ENCODE measurements at places on chromosomes 11 and 22.

DNA sequence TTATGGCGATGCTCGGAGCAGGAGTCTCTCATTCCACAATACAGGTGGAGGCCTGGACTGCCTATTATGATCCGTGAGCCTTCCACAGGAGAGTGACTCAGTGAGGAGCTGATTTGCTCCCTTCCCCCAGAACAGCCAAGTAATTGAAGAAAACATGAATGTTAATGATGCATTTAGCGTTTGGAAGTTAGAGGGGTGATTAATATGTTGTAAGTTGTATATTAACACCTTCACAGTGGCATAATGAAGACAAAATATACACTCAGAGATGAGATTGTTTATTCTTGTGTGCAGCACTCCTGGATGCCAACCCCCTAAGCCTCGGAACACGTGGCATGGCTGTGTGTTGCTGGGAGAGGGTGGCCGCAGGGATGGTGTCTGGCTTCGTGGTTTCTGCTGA lies 98.6 kb downstream of the GRIK4 start:
- no peak for DNase-seq

- no peak for DNase-seq
These were observed 15.8 kb upstream of the ZC3H12C start for GRCh38 chr11:110077346-110077745.

DNA sequence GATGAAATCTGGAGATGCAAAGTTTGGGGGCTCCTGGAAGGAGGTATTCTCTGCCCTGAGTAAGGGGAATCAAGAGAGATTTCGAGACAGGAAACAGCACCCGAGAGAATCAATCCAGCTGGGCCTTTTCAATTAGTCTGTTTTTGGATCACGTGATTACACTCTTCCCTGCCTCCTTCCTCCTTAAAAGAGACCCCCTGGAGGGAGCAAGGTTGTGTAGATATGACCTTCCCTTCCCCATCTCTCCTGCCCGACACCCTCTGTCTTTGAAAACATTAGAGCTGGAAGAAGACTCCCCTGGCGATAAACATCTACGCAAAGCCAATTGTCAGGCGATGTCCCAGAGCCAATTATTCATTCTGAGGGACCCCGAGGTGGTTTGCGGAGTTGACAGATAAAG lies 407.9 kb downstream of the MIAT start:
- no peak for DNase-seq

DNA sequence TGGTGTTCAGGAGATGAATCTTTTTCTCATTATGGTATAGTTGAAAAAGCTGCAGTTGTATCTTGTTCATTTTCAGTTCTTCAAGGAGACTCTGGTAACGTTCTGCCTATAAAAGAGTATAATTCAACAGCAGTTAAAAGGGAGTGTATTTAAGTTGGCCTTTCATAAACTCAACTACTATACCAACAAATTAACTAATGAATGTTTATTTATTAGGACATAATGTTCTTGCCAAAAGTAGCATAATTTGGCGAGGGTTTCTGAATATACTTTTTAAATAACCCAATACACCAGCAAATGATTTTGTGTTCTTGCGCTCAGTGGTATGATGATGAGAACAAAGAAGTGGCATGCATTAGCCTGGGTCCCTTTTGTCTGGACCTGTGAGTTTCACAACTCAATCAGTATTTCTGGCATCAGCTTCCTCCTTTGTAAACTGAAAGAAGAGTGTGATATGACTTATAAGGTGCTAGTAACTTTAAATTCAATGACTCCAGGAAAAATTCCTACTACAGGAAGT lies 10.9 kb downstream of the SMC1B start:
- no peak for DNase-seq

- DNase-seq, result peak; percentile 35
These were observed 34.4 kb downstream of the BRD1 start for GRCh38 chr22:49793296-49793695.

DNA sequence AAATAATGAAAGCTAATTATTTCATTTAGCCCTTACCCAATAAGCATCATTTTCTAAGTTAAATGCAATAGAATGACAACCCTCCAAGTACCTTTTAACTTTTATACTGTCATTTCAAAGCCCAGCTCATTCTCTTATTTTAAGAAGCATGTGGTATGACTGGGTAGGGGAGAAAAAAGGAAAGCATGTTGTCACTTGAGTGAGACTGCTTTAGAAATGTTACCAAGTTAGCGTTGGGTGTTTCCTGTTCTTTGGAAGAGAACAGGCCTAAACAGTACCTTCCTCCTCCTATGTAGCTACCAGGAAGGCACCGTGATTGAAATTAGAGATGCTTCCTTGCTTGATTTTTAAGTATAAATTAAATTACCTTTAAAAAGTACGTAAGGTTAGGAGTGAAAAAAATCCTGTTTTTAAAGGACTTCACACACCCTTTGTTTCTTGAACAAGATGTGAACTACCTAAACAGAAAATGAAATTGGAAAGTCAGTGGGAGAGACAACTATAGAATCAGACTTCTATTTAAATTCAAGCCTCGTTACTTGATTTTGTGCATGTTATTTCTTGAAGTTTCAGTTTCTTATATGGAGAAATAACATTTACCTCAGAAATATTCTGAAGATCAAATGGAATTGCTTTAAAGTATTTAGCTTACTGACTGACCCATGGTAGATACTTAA lies 741 bp upstream of the CNTF start:
- no peak for DNase-seq

DNA sequence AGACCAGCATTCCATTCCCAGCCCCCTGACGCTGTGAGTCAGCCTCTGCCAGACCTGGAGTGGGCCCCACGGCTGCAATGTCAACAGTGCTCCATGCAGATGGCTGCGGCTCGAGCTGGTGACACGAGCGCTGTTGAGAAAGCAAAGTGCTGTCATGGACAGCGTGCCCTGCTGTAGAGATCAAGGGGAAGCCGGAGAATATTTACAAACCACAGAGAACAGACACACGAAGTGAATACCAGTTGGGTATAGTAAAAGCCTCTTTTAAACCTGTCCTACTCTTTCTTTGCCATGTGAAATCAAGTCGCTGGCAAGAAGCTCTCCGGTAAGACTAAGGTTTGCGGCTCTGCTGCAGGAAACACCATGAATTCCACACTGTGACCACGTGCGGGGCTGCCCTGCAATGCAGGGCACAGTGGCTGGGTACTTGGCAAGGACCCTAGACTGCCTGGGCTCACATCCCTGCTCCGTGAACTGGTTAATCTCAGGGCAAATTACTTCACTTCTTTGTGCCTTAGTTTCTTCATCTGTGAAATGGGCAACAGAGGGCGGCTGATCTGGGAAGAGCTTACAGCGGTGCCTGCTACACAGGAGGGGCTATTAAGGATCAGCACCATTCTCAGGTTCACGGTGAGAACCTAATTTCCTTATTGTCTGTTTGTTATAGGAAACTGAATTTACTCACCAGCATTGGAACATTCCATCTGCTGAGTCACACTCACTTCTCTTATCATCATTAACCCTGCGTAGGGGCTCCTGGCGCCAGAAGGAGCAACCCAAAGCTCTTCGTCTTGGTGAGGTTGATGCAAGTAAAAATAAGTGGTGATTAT lies 27.8 kb upstream of the ELFN2 start:
- DNase-seq, result no peak

DNA sequence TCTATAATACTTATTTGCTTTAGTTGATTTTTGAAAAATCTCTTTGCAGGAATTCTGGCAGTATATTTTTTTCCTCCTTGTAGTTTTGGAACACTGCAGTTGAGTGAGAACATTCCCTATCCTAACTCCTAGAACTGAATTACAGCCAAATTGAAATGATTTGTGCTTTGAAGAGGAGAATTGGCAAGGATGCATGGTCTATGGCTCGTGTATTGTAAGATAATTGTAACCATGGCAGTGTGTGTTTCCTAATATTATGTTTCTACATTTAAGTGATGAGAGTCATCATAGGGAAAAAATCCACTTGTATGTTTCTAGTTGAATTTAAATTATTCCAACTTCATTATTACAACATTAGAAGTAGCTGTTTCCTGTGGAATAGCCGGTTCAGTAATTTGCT lies 80.9 kb upstream of the MYO18B start:
- DNase-seq, result no peak

DNA sequence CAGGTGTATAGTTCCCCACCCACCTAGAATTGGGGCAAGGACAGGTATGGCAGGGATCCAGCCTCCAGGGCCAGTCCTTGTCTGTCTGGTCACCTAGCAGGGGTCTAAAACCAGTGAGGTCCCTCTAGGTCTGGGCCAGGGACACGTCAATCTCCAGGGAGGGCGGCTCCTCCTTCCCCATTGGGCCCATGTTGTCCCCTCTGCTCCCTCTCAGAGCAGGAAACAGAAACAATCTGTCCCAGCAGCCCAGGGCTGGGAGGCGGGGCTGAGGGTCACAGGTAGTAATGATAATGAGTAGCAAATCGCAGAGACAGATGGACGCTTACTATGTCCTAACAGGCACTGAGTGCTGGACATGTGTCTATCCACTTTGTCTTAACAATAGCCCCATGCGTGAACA lies 22.8 kb upstream of the SYT7 start:
- DNase-seq, result no peak

- DNase-seq, result no peak
These were observed 16.0 kb downstream of the TUBA8 start for GRCh38 chr22:18126606-18127005.

DNA sequence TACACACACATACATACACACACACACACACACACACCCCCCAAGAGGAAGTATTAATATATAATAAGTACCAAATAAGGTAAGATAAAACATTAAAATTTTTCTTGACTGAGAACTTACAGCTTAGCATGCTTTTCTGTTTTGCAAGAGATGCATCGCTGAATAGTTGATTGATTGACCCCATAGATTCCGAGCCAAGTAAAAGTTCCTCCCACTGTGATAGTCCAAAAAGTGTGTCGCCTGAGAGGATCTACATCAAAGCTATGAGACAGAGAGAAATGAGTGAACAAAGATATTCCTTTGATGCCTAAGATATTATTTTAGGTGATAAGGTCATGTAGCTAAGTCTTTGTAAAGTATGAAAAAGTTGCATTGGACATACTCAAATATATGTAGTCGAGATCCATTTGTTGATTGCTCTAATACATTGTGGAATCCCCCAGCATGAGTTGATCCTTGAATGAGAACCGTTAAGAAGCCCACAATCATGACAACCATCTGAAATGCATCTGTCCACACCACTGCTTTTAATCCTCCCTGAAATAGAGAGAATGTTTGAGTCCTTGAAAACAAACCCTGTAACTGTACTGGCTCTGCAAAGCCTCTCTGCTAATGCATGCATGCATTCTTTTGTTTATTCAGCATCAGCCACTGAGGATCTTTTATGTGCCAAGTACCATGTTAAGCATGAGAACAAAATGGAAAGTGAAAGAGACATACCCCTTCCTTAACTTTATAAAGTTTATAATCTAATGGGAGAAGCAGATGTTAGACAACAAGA lies 18.3 kb downstream of the SLC5A12 start:
- no peak for DNase-seq

DNA sequence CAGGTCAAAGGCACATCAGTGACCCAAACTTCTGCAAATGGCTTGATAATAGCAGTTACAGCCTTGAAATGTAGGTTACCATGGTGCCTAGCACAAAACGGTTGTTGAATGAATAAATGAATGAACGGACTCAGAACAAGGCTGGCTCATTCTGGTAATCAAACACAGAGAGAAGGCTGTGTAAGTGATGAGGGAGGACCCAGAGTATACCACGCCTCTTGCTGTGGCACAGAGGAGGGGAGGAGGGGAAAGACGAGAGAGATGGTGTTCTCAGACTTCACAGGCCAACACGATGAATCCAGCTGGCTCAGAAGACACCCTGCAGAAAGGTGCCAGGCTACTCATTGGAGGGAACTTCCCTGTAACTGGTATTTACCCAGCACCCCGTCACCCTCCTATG lies 38.3 kb downstream of the PC start:
- DNase-seq, result no peak

- no peak for DNase-seq
These were observed 1119.1 kb upstream of the TENM4 start for GRCh38 chr11:80559942-80560341.

DNA sequence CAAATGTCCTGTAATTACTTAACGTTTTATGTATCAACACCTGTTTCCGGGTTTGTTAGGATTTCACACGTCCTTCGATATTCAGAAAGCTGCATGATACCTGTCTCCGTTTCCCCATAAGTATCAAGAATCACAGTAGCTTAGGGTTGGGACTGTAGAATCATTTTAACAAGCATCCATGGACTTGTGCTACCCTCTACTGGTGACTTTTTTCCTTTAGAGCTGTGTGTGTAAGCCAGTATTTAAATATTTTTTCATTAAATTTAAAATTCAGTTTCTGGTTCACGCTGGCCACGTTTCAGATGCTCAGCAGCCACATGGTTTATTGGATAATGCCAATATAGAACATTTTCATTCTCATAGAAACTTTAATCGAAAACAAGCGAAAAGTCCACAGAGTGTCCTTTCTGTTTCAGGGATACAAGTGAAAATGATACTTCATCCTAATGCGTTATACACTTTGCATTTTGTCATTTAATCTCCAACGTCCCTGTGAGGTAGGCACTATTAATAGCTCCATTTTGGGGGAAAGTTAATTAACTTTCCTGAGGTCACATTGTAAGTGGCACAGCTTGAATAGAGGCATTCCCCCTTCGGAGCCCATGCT lies 61.5 kb upstream of the SLC25A18 start:
- DNase-seq, result peak; percentile 34

GRCh38 chr11:132052342-132052741 lies 681.9 kb downstream of the NTM start:
- DNase-seq, result no peak

GRCh38 chr11:126841999-126842398 lies 158.6 kb downstream of the KIRREL3 start:
- no peak for DNase-seq
